ENCODE measurements at places on chromosomes 12 and 14.
A peak's percentile ranks its signal among the peaks of the same experiment; 100 is the strongest.

- no peak for DNase-seq
Observed at GRCh38 chr12:65924716-65925115, 100.4 kb downstream of the HMGA2 start.

- no peak for DNase-seq
Observed at GRCh38 chr12:20865873-20866272, 55.4 kb downstream of the SLCO1B3 start.

- no peak for DNase-seq
Observed at GRCh38 chr12:121637231-121637914, 11.0 kb downstream of the ORAI1 start.

- DNase-seq, result no peak
Observed at GRCh38 chr14:105139831-105140239, 28.7 kb downstream of the JAG2 start.

- DNase-seq, result no peak
Observed at GRCh38 chr12:63841571-63841970, 2.9 kb upstream of the SRGAP1 start.

DNA sequence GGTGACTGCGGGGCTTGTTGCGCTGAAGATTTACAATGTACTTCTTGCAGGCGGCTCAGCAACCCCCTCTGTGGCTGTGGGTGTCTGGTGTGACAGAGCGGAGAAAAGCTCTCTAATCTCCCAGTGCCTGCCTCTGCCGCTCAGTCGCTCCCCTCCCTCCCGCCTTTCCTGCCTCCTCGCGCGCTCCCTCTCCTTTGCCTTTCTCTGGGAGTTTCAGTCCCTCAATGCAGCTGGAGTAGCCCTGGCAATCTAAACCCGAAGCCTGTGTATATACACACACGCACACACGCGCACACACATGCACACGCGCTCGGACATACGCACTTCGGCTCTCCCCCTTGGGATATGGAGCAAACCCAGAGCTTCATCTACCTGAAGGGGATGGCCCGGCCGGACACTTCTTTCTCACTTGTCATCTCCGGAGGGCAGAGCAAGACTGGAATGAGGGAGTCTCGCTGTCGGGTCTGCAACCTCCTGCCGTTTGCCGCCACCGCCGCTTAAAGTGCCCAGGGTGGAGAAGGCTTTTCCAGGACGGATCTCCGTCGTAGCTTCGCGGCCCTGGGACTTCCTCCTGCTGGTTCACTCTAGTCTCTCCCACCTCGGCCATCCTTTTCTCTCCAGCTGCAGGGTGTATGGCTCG lies 599 bp upstream of the TRHDE start:
- DNase-seq, result no peak

- no peak for DNase-seq
Observed at GRCh38 chr12:85798122-85798521, 38.1 kb downstream of the RASSF9 start.

DNA sequence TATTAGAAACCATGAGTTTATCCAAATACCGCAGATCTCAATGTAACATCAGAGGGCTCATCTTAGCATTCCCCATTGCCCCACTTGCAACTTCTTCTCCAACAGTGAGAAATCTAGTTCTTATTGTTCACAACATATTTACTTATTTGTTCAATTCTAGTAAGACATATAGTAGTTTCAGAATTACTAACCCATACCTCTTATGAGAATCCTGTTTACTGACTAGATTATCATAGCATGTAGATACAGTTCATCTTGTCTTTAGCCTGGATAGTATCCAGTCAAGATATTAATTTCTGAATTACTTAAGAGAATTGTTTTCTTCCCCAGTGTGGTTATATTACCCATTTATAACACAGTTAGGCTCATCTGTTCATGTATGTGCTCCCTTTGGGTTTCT lies 80.6 kb downstream of the NIN start:
- DNase-seq, result no peak

GRCh38 chr12:124411281-124411878 lies 116.5 kb downstream of the RFLNA start:
- DNase-seq, result peak; percentile 97

- no peak for DNase-seq
Observed at GRCh38 chr12:76946446-76946845, 67.6 kb upstream of the CSRP2 start.

GRCh38 chr12:24510581-24511125 lies 438.2 kb downstream of the BCAT1 start:
- DNase-seq, result no peak

DNA sequence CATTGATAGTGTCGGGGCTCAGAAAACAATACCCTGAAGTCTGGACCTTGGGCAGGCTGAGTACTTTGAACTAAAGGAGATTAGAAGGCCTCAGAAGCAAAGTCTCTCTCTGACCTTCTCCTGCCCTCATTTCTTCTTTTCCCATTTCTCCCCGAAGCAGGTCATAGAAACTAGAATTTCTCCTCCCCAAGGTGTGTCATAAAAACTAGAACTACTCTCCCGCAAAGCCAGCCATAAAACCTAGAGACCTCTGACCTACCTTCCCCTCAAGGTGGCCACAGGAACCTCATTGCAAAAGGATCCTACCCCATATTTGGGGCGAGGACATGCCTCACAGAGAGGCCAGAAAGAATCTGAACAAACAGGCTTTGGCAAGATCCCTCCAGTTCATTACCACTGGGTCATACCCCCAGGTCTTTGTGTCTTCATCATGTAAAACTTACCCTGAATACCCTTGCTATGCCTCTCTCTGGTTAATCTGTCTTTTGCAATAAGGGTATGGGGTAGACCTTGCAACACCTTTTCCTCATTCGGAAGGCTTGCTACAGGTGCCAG lies 64.7 kb upstream of the ZFP36L1 start:
- DNase-seq, result no peak

- no peak for DNase-seq
Observed at GRCh38 chr14:61149896-61150295, 131.2 kb downstream of the TMEM30B start.

DNA sequence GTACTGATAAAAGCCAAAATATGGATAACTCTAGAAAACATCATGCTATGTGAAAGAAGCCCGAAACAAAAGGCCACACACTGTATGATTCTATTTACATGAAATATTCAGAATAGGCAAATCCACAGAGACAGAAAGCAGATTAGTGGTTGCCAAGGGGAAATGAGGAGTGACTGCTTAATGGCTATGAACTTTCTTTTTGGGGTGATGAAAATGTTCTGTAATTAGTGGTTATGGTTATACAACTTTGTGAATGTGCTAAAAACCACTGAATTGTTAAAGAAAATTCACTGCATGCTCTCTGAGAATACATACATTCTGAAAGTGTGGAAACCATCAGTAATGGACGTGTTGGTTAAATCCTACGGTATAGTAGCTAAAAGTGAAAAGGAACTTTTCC lies 39.9 kb upstream of the STON2 start:
- no peak for DNase-seq

GRCh38 chr14:35932659-35933159 lies 106.6 kb downstream of the BRMS1L start:
- no peak for DNase-seq

- peak; percentile 45 for DNase-seq
Observed at GRCh38 chr14:55585854-55586253, 5.8 kb downstream of the KTN1 start.

GRCh38 chr12:3728686-3729085 lies 24.2 kb downstream of the CRACR2A start:
- no peak for DNase-seq

DNA sequence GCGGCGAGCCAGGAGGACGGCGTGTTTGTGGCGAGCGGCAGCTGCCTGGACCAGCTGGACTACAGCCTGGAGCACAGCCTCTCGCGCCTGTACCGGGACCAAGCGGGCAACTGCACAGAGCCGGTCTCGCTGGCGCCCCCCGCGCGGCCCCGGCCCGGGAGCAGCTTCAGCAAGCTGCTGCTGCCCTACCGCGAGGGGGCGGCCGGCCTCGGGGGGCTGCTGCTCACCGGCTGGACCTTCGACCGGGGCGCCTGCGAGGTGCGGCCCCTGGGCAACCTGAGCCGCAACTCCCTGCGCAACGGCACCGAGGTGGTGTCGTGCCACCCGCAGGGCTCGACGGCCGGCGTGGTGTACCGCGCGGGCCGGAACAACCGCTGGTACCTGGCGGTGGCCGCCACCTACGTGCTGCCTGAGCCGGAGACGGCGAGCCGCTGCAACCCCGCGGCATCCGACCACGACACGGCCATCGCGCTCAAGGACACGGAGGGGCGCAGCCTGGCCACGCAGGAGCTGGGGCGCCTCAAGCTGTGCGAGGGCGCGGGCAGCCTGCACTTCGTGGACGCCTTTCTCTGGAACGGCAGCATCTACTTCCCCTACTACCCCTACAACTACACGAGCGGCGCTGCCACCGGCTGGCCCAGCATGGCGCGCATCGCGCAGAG lies 873 bp downstream of the PLXNC1 start:
- DNase-seq, result no peak

- no peak for DNase-seq
Observed at GRCh38 chr14:31377433-31377832, 42.9 kb downstream of the HEATR5A start.

Data from HCEC 1CT (cell line).